Putamen (tissue), 1 donor: ENCODE measurements at places on chromosomes 5 and 9.

DNA sequence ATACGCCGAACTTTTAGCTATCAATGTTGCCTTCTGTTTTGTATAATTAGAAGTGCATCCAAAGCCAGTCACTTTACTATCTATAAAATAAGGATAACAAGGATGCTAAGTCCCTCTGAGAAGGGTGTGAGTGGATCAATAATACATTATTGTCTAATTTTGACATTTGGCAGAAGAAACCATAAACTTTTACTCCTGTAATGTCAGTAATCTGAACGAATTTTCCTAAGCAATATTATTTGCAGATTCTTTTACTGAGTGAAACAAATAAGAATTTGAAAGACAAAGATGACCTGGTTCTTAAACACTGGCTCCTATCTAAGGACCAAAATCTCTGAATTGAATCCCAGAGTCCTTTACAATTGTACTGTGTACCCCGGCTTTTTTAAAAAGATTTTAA is 126.6 kb upstream of the TMEM161B start:
- DNase-seq = no peak

GRCh38 chr5:12357626-12358025 is 453.4 kb upstream of the CTNND2 start:
- DNase-seq = no peak

DNA sequence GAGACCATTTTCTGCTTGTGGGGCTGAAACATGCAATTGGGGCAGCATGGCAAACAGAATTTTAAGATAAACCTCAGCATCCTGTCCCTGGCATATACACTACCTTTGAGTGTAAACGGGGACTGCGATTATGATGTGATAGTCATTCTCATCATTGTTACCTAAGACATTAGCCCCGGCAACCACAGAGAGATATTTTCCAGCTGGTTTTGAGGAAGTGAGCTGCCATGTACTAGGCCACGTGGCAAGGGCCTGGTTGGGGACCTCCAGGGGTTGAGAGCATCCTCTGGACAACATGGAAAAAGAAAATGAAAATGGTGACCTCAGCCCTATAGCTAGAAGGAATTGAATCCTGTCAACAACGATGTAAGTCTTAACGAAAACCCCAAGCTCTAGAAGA is 623.6 kb upstream of the CDH18 start:
- no peak for DNase-seq

GRCh38 chr5:99702565-99702964 is 773.8 kb upstream of the CHD1 start:
- DNase-seq = no peak
